ENCODE measurements at places on chromosomes 12 and 14.

- no peak for DNase-seq
Measured at GRCh38 chr14:71824816-71825215, 107.4 kb upstream of the RGS6 start.

DNA sequence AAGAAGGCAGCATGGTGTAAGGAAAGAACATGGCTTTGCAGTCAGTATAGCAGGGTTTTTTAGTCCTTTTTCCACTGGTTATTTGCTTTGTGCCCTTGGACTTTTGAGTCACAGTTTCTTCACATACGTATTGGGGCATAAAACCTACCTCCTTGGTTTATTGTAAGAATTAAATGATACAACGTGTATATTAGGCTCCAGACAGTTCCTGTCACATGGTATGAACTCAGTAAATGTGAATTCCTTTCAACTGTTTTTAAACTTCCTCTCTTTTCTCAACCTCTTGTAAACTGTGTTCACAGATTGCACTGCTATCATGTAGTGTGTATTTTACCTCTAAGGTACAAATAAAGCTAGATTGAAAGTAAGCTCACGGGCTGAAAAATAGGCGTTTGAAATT, 29.5 kb downstream of the MSRB3 start:
- DNase-seq: peak; percentile 32

DNA sequence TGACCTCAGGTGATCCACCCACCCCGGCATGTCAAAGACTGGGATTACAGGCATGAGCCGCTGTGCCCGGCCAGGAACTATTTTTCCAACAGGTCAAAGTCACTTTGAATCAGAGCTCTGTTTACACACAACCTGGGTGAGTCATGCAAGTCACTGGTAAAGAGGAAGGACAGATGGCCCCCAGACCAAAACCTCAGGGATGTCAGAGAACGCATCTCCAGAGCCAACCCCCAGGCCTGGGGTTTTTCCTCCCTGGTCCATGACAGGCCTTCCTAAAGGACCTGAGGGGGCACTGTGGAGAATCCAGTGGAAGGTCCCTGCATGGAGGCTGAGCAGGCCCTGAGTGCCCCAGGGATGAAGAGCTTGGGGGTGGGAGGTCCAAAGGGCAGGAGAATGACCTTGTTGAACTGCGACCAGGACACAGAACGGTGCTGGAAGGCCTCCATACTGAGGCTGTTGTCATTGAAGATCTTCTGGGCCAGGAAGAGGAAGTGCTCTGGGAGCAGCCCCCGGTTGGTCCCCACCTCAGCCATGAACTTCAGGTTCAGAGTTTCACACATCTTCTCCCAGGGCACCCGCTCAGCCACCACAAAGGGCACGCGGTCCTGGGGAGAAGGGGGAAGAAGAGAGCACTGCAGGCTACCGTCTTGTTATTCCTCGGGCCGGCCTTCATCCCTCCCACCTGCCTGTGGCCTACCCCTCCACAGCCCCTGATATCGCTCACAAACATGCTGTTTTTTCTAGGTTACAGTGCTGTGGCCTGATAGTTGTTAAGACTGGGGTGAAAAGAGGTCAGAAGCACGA, 9.1 kb downstream of the STAT6 start:
- peak; percentile 41 for DNase-seq

GRCh38 chr12:26286186-26286585, 90.8 kb downstream of the SSPN start:
- no peak for DNase-seq

- DNase-seq: no peak
Measured at GRCh38 chr12:70059373-70059772, 183.9 kb upstream of the CNOT2 start.

GRCh38 chr12:104498211-104498801, 41.6 kb downstream of the CHST11 start:
- no peak for DNase-seq

GRCh38 chr12:108597559-108598471, at the start of gene TMEM119:
Gene TMEM119 (minus strand): TSS chr12:108598084. CDS start chr12:108592383, 5,701 bp downstream.
- peak; percentile 51 for DNase-seq

DNA sequence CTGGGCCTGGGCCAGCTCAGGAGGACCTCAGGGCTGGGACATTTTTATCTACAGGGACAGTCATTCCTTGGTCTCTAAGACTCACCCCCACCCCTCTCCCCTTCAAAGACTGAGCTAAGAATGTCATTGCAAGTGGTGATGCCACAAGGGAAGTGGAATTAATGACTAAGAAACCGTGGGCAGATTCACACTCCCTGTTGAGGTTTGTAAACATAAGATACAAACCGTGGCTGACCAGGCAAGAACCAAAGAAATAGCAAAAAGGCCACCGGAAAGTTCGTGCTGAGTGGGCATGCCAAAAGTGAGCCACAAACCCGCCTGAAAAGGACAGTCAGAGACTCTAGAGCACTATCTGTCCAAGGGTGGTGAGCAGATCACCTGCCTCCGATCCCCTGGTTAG, 25.7 kb downstream of the NUAK1 start:
- DNase-seq: peak; percentile 86

DNA sequence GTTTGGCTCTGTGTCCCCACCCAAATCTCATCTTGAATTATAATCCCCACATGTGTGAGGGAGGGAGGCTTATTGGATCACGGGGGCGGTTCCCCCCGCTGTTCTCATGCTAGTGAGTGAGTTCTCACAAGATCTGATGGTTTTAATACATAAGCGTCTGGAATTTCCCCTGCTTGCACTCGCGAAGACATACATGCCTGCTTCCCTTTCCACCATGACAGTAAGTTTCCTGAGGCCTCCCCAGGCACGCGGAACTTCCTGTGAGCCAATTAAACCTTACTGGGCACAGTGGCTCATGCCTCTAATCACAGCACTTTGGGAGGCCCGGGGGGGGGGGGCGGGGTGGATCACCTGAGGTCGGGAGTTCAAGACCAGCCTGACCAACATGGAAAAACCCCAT, 60.8 kb downstream of the R3HDM2 start:
- no peak for DNase-seq

DNA sequence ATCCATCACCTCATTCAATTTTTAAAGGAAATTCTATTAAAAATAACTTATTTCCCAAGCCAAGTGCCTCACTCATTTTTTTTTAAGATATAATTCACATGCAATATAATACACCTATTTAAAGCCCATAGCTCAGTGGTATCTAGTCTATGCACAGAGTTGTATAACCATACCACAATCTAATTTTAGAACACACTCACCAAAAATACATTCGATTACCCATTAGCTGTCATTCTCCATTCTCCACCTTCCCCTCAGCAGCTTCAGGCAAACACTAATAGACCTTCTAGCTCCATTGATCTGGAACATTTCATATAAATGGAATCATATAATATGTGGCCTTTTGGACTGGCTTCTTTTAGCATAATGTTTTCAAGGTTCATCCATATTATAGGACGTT, 49.5 kb downstream of the CLMN start:
- DNase-seq: no peak

DNA sequence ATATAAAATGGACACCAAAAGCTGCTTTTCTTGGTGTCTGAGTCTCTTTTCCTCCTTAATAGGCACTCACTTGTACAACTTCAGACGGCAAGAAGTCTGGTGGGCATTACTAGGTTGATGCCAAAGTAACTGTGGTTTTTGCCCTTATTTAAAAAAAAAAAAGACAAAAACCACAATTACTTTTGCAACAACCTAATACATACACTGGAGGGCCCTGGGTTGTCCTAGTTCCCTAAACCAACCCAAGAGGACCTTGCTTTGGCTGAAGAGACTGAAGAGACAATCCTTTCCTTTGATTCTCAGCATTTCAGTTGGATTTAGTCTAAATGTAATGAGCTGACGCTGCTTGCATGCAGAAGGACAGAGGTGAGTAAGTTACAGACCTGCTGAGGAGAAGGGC, 16.2 kb upstream of the PLEKHG3 start:
- DNase-seq: peak; percentile 59

GRCh38 chr14:63432888-63433552, 110.2 kb downstream of the PPP2R5E start:
- DNase-seq: no peak

- DNase-seq: peak; percentile 64
Measured at GRCh38 chr14:34324363-34324795, 137.7 kb downstream of the SPTSSA start.

- no peak for DNase-seq
Measured at GRCh38 chr12:109652233-109652976, 61.2 kb upstream of the FAM222A start.

DNA sequence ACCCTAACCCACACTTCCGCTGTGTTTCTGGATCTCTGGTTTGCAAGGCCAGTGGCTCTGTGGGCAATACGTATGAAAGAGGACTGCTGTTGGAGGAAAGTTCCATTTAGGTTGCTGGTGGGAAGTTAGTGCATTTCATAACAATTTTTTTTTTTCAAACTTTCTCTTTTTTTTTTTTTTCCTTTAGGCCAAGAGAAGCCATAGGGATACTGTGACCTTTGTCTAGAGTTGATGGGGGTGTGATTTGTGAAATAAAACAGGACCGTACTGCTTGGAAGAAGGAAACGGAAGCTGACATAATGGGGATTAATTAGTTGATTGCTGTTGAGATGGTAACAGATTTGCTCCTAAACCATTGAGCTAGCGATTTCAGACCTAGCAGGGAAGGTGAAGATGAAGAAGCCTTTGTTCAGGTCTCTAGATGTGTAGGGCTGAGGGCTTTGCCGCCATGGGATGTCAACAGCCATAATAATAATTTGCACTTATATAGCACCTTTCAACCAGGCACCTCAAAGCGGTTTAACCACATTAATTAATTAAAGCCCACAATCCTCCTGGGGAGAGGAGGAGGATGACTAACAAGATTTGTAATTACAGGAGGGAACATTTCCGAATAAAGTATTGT, 315.3 kb downstream of the ZFP36L1 start:
- DNase-seq: peak; percentile 34

GRCh38 chr14:37021390-37021789, 151.0 kb downstream of the SLC25A21 start:
- no peak for DNase-seq

- DNase-seq: no peak
Measured at GRCh38 chr12:66620026-66620425, 58.9 kb downstream of the GRIP1 start.

- no peak for DNase-seq
Measured at GRCh38 chr12:73833746-73834145, 703.9 kb upstream of the ATXN7L3B start.

DNA sequence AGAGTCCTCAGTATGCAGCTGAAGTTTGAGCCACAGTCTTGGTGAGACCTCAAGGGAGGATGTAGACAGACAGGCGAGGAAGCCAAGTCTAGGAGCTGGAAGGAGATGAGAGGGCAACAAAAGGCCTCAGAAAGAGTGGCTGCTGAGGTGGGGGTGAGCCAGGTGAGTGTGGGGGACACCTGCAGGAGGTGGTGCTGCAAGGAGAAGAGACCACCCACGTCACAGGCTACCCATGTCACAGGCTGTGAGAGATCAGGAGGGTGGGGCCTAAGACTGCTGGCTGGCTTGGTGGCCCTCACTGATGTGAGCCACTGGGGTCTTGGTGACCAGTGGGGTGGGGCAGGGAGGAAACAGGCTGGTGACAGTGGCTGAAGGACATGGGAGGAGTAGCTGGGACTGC, 97.3 kb downstream of the KIF26A start:
- DNase-seq: no peak

- no peak for DNase-seq
Measured at GRCh38 chr12:1448336-1448735, 146.0 kb downstream of the FBXL14 start.

GRCh38 chr12:78494911-78495310, 369.7 kb upstream of the SYT1 start:
- no peak for DNase-seq

- DNase-seq: no peak
Measured at GRCh38 chr14:100236881-100237280, 2.1 kb upstream of the YY1 start.

GRCh38 chr14:21103411-21103709, 2.5 kb downstream of the TMEM253 start:
- DNase-seq: no peak

DNA sequence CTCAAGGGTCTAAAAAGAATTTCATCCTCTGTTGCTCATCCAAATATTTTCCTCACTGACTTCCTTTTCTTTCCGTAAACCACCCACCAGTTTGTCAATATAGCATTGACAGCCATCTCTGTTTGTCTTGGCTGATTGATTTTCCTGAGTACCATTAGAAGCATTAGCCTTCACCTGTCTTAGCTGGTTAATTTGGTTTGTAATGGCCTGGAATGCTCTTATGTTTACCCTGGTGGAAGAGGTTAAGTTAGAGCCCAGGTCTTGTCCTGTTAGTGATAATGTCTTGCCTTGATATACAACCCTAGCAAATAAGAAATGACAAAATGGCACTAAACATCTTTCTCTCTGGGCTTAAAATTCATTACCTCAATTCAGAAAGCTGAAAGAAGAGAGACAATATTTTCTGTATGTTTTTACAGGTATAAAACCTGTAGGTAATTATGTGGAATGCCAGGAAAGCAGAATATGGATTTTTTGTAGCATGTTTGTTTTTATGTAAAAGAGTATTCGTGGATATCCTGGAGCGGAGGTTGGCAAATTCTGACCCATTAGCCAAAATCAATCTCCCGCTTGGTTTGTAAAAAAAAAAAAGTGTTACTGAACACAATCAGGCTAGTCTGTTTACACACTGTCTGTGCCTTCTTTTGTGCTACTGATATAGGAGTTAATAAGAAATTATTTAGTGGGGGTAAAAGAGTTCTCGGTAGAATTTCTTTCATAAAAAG, 224.4 kb upstream of the DAAM1 start:
- no peak for DNase-seq

DNA sequence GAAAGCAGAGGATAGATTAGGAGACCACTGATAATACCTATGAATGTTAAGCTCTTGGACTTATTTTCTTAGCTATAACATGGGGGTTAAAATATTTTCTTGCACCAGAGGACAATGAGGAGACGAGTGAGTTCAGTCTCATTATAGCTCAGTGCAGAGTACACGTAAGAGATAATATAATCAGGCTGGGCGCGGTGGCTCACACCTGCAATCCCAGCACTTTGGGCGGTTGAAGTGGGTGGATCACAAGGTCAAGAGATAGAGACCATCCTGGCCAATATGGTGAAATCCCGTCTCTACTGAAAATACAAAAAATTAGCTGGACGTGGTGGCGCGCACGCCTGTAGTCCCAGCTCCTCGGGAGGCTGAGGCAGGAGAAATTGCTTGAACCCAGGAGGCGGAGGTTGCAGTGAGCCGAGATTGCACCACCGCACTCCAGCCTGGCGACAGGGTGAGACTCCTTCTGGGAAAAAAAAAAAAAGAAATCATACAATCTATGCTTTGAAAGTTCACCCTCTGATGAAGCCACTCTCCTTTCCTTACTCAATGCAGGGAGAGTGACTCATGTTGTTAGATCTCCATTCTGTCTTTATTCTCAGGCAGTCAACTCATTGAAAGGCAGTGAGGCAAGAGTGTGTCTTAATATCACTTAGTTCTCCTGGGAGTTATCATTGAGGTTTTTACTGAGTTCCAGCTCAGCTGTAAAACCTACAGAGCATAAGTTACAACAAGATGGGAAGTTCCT, 134.2 kb downstream of the SYNE2 start:
- DNase-seq: no peak

GRCh38 chr12:51009056-51009440, 17.1 kb downstream of the SLC11A2 start:
- peak; percentile 95 for DNase-seq

GRCh38 chr12:68121143-68121542, 38.4 kb downstream of the IFNG start:
- no peak for DNase-seq

All from suppressor macrophage (primary cell).